ENCODE measurements at places on chromosomes 16 and 17.

- DNase-seq, result no peak
Measured at GRCh38 chr16:58329135-58329534, 34.3 kb upstream of the PRSS54 start.

DNA sequence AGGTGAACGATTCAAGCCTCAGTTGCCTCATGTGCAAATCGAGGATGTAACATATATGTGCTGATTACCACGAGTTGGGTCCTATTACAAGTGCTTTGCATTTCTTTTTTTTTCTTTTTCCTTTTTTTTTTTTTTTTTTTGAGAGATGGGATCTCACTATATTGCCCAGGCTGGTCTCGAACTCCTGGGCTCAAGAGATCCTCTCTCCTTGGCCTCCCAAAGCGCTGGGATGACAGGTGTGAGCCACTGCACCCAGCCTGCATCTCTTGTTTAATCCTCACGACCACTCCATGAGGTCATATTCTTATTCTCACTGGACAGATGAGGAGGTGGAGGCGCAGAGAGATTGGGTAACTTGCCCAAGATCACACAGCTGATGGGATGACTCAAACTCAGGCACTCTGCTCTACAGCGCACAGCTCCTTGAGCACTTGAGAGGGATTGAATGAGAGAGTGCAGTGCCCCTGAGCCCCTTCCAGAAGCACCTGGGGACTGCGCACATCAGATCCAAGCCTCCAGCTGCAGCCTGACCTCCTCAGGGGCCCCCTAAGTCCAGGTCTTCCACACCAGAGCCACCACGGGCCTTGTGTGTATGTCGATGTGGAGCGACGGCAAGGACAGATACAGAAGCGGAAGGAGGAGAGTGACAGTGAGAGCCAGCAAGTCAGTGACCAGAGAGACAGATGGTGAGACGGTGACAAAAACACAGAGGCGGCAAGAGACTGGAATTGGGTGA is 4.9 kb downstream of the STX1B start:
- no peak for DNase-seq

DNA sequence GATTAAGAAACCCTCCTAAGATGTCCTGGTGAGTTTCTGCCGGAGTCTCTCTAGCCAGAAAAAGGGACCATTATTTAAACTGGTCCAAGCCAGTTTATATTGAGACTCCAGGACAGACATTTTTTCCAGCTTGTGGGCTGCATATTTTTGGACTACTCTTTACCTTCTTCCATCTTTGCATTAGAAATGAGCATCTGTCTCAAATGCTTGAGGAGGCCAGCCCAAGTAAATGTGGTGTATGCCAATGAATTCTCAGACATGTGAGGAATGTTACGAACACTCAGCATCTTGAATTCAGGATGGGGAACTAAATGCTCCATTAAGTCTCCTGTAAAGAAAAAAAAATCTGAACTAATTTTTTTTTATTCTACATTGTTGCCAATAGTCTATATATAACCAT is 18.4 kb downstream of the TUBD1 start:
- no peak for DNase-seq

GRCh38 chr16:2822158-2822495 is 5.1 kb downstream of the PRSS21 start:
- DNase-seq, result no peak

DNA sequence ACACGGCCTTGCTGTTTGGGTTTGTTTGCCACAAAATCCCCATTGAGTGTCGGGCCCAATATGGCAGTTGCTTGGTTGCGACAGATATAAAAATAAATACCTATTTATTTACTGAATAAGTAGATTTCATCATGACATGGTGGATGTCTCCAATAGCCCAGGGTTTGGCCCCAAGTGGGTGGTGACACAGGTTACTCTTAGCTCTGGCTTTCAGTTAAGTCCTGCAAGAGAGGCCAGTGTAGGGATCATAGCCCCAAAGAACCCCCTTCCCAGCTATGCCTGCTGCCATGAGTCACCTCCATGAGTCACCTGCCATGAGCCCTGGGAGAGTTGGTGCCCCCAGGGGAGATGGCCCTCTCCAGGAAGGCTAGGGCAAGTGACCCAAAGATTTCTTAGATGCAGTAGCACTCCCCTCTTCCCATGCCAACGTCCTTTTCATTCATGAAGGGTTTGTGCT is 78.7 kb upstream of the LGALS9 start:
- DNase-seq, result no peak

GRCh38 chr17:49360796-49361128 is 1.3 kb downstream of the ZNF652 start:
- DNase-seq, result no peak

- DNase-seq, result no peak
Measured at GRCh38 chr17:4987767-4988567, 492 bp upstream of the CAMTA2 start.

DNA sequence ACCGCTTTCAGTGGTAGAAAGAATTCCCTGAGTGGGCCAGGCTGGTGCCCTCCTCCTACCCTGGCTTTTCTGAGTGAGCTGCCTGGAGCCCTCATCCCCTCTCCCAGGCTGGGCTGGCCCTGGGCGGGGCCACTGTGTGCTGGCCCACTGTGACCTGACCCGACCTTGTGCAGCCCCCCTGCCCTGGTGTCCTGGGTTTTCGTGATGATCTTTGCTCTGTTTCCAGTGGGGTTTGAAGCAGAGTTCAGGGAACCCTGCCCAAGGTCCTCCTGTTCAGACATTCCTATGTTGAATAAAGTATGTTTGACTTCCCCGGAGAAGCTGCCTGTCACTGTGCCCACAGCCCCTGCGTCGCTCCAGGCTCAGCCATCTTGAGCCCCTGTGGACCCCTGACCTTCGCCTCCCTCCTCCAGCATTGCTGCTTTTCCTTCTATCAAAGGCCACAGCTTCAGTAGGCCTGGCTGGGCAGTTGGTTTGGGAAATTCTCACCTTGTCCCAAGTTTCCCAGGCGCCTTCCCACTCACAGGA is 13.7 kb upstream of the NAGLU start:
- DNase-seq, result no peak

- DNase-seq, result no peak
Measured at GRCh38 chr16:77898671-77899211, 110.4 kb downstream of the VAT1L start.

- DNase-seq, result no peak
Measured at GRCh38 chr16:74570412-74571301, 36.3 kb downstream of the GLG1 start.

DNA sequence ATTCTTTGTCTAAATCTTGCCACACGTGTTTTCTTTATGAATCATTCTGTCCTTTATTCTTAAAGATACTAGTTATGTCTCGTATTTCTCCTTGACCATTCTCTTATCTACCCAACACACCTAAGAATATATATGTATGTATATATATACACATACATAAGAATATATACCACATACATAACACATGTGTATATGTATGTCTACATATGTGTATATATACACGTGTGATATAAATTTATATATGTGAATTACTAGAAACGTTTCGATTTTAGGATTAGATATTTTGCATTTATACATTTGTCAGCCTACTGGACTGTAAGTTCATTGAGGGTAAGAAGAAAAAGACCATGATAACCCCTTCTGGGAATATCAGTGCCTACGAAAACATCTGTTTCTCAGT is 388.6 kb downstream of the GRIN2A start:
- DNase-seq, result no peak

DNA sequence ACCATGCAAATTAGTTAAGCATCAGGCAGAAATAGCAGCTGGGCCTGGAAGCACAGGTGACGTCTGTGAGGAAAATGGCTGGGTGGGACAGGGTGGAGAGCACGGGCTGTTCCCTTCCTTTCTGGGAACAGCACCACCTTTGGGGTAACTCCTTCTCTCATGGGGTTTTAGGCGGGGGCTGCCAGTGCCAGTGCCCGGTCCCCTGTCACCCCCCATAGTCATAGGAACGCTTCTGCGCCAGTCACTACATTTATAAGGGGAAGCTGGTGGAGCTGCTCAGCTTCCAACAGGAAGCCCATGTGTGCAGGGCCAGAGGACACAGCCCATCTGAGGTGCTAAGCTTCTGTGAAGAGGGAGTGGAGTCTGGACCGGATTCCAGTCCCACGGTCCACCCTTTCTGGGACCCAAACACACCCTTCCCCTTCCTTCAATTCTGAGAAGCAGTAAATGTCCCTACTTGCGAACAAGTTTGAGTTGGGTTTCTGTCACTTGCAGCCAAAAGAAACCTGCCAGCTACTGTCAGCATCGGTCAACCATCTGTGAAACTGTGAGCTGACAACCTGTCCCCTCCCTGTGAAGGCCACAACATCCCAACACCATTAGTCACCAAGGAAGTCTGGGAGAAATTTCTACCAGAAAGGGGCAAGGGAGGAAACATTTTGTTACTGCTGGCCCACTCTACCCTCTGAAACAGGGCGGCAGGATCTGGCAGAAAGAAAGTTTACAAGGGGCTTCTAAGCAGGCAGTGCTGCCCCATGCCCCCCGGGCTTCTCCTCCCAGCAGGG is 86.0 kb upstream of the AMZ2 start:
- DNase-seq, result no peak

DNA sequence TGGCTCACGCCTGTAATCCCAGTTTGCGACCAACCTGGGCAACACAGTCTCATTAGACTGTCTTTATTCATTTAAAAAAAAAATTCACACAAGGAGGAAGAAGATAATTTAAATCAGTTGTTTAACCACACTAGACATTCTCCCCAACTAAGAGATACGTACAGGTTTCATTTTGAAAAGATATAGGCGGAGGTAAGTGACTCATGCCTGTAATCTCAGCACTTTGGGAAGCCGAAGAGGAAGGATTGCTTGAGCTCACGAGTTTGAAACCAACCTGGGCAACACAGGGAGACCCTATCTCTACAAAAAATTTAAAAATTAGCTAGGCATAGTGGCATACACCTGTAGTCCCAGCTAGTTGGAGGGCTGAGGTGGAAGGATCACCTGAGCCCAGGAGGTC is 5.3 kb downstream of the CMTM4 start:
- no peak for DNase-seq

GRCh38 chr17:57279432-57279831 is 23.1 kb downstream of the MSI2 start:
- no peak for DNase-seq

GRCh38 chr17:71338396-71338795 is 782.4 kb upstream of the SOX9 start:
- DNase-seq, result no peak

- DNase-seq, result no peak
Measured at GRCh38 chr16:11682655-11683096, 14.4 kb downstream of the SNN start.

DNA sequence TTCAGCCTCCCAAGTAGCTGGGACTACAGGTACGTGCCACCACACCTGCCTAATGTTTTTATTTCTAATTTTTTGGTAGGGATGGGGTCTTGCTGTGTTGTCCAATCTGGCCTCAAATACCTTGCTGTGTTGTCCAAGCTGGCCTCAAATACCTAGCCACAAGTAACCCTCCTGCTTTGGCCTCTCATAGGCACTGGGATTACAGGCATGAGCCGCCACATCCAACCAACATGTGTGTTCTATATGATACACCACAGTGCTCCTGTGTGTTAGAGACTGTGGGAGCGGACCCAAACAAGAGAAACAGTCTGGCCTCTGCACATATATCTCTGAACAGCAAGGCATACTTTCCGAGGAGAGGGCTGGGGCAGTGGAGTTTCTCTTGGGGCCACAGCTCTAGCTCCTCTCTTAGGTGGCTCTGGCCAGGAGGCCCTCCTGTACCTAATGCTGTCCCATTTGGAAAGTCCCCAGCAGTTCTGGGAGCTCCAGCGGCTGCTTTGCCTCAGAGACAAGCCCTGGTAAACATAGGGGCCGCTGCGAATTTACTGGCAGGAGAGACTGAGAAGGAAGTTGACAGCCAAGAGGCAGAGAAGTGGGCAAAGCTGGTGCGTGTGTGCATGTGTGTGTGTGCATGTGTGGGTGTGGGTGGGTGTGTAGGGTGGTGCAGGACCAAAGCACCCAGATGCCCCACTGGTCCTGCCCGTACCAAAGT is 95.0 kb downstream of the RAB11FIP4 start:
- no peak for DNase-seq

- DNase-seq, result no peak
Measured at GRCh38 chr16:67954421-67955196, 10.7 kb upstream of the LCAT start.

DNA sequence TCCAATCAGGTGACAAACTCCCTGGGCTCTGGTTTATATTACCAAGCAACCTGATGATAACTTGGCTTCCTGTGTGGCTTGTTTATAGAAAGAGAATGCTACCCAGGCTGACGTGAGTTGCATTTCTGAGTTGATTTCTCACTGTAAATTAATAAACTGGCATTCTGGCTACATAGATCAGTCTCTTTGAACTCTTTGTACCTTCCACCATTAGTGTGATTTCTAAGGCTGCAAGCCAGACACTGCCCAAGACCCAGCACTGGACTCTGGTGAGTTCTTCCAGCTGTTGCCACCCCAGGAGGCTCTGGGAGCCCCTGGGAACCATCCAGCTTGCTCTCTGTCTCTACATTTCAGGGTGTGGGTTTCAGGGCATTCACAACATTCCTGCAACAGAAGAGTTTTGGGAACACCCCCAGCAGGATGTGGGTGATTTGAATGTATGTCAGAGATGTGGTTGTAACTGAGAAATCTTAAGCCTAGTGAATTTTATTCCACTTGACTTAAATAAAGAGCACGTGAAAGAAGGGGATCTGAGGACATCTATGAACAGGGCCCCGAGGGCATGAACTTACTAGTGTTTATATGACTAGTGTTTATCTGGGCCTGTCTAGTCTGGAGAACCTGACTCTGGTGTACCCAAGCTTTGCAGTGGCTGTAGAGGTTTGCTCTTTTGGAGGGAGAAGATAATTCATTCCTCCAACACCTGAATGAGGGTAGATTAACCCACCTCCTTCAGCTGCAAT is 30.3 kb upstream of the LRRC37A start:
- DNase-seq, result no peak

DNA sequence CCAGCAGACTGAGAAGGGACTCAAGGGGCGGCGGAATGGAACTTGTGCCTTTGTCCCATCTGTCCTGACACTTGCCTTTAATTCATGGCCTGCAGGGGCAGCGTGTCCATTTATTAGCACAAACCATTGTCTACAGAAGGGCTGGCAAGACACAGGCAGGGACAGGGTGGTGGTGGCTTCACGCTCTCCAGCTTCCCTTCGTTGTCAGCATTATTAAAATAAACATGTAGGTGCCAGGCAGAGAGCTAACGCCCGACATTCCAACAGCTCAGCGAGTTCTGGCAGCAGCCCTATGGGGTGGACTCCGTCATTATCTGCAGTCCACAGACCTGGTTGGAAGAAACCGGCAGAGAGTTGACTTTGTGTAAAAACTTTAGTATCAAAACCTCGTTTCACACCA is 16.3 kb downstream of the DNAI2 start:
- no peak for DNase-seq

GRCh38 chr16:90053902-90054500 is 23.1 kb downstream of the PRDM7 start:
- no peak for DNase-seq

DNA sequence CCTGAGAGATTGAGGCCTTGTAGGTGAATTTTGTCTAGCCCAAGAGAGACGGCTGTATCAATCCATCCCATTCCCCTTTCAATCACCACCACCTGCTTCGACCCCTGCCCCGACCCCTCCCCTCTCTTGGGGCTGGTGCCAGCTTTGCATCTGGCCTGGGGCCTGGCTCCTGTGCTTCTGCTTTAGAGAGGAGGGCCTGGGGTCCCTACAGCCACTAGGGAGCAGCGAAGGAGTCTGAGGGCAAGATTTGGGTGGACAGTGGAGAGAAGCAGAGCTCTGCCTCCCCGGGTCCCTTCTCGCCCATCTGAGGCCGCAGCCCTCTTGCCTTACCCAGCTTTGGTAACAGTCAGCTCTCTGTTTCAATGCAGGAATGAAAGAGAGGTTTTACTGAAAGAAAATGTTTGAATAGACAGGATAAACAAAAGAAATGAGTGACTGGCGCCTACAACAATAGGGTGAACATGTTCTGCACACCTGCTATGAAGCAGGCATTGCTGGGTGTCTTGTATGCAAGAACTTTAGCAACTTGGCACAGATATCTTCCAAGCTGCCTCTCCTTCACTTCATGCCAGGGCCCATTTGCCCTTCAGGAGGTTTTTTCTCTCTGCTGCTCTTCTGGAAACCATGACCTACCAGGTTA is 57.4 kb downstream of the SLC47A1 start:
- DNase-seq, result no peak

All from activated naive CD4-positive, alpha-beta T cell treated with anti-CD3 and anti-CD28 coated beads, Interleukin-2, amount 50 U/mL, for 16 hours (primary cell).